ENCODE measurements at places on chromosomes 12 and 14.
A peak's percentile ranks its signal among the peaks of the same experiment; 100 is the strongest.

DNA sequence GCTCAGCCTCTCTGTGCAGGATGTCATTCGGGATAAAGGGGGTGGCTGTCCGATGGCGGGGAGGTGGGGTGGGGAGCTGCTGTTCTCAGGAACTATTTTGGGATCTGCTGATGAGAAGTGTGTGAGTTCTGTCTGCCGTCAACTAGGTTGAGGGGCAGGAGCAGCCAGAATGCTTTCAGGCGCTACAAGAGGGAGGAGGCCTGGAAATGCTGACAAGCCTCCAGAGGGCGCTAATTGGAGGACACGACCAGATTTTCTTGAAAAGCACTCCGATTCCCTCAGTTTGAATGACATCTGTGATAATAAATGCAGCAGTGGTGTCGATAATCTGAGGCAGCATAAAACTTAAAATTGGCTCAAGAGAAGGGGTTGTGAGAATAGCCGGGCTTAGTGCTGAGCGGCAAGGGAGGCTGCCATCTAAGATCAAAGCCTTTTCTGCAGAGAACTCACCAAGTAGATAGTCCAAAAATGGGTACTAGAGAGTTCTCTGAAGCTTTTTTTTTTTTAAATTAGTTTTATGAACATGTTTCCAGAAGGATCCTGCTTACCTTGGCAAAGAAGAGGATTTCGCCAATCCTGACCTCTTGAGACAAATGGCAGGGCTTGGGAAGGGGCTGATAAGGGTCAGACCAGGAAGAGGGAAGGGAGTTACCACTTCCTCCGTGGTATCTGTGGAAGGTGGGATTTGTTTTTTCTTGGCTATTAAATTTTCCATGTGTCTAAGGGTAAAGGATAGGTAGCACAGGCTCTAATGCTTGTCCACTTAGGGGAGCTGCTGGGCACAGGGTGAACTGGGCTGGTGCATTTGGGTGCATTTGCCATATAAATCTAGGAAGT lies 94.4 kb downstream of the CRACR2A start:
- no peak for DNase-seq

DNA sequence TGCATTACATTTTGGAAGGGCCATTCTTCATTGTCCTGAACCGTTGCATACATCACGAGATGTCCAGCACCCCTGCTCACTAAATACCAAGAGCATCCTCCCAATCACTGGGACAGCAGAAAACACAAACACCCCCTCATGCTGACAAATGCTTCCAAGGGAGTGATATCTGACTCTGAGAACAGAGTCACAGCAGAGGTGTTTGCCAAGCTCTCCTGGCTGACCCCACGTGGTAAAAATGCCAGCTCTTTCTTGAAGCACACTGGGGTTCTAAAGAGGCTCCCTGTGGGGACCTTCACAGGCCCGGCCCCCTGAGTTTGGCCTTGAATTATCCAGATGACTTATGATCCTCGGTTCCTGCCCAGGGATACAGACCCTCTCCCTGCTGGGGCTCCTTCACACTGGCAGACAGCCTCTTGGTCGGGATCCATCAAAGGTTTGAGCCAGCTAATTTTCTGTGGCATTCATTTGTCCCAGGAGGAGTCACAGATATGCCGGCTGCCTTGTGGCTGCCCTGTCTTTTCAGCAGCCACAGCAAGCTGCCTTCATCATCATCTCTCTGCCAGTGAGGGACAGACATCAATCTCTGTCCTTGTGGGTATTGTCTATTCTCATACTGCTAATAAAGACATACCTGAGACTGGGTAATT lies 43.1 kb upstream of the PSMC1 start:
- no peak for DNase-seq

DNA sequence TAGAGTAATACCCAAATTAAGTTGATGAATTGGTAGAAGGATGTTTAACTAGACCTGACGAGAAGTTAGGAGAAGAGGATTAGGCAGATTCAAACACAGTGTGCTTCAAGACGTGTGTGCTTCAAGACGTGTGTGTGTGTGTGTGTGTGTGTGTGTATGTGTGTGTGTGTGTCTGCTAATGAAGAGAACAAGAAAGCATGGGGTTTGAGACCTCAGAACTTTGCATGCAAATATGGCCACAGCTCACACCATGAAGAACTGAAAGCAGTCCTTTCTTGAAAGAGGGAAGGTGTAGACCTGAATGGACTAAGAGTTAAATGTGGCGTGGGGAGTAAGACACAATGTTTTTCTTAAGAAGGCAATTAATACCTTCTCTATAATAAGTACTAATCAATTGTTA lies 32.5 kb upstream of the SSPN start:
- no peak for DNase-seq

- peak; percentile 98 for DNase-seq
Measured at GRCh38 chr12:76720068-76720467, 43.8 kb upstream of the ZDHHC17 start.

DNA sequence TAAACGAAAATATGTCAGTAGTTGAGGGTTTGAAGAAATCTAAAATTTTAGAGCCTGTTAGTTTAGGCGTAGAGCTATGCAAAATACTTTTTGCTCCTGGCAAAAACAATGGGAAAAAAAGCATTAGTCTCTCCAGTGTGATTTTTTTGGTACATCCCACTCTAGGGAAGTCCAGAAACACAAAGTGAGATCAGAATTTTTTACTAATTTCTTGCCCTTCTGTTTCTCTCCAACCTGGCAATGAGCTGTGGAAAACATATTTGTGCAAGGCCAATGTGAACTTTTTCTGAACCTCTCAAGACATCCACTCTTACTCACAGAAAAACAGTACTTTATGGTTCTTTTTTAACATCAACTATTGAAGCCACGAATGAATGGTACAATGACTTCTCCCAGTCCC lies 56.9 kb upstream of the DCN start:
- DNase-seq, result no peak

DNA sequence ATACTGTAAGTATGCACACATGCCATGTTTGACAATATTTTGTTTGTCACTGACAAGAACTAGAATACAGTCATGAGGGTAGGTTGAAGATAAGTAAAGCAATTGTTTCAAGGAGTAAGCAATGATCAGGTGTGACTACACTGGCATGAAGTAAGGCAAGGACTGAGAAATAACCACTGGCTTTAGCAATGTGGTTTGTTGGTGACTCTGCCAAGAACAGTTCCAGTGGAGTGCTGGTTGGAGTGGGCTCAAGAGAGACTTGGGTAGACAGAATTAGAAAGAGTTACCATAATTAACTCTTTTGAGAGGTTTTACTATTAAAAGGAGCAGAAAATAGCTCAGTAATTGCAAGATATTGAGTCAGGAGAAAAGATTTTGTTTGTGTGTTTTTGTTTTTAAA lies 129.6 kb downstream of the GTF2A1 start:
- no peak for DNase-seq

- no peak for DNase-seq
Measured at GRCh38 chr14:100586153-100586402, 1.1 kb downstream of the BEGAIN start.

GRCh38 chr12:110379197-110379596 lies 24.3 kb downstream of the ANAPC7 start:
- no peak for DNase-seq

DNA sequence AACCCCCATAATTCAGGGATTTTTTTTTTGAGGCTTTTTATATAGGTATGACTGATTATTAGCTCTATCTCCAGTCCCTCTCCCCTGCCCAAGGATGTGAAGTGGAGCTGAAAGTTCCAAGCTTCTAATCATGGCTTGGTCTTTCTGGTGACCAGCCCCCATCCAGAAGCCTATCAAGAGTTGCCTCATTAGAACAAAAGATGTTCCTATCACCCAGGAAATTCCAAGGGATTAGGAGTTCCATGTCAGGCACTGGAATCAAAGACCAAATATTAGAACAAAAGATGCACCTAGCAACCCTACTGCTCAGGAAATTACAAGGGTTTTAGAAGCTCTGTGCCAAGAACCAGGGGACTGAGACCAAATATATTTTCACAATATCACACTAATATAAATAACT lies 29.9 kb downstream of the LRP6 start:
- no peak for DNase-seq

- DNase-seq, result no peak
Measured at GRCh38 chr12:53612978-53613377, 13.2 kb downstream of the ATF7 start.

DNA sequence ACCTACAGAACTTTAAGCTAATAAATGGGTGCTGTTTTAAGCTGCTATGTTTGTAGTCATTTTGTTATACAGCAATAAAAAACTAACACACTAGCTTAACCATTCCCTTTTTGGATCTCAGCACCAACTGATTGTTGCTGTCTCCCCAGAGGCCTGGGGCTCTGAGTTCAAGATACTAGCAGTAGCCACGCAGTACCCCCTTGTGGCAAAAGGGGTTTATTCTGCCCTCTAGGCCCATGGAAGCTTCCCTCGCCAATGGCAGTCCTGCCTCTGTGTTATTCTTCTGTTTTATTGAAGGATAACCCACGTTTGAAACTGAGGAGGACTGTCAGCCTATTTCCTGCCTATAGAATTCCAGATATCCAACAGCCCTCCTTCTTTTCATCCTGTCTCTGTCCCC lies 455.3 kb upstream of the ATP2B1 start:
- DNase-seq, result no peak

- DNase-seq, result no peak
Measured at GRCh38 chr12:76375939-76376338, 27.7 kb upstream of the BBS10 start.

- no peak for DNase-seq
Measured at GRCh38 chr12:21992823-21993222, 51.6 kb upstream of the ABCC9 start.

- DNase-seq, result no peak
Measured at GRCh38 chr12:105769486-105769885, 369.3 kb downstream of the NUAK1 start.

DNA sequence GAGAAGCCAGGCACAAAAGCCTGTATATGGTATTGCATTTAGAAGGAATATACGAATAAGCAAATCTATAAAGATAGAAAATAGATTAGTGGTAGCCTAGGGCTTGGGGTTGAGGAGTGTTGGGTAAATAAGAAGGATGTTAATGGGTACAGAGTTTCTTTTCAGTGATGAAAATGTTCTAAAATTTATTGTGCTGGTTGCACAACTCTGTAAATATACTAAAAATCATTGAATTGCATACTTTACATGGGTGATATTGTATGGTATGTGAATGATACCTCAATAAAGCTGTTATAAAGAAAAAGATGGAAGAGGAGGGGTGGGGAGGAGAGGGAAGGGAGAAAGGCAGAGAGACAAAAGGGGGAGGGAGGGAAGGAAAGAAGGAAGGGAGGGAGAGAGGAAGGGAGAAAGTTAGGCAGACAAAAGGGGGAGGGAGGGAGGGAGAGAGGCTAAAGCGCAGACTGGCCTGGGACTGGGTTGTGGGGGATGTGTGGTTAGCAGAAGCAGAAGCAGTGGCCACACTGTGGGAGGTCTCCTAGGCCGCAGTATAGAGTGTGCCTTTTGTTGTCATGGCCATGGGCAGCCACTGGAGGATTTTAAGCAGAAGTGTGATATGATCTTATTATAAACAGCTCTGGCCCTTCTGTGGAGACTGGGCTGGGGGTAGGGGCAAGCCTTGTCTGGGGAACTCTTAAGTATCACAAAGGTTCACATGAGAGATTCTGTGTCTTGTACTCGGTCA lies 73.6 kb upstream of the ELK3 start:
- DNase-seq, result no peak

GRCh38 chr14:31244626-31245025 lies 37.0 kb upstream of the HECTD1 start:
- DNase-seq, result no peak

DNA sequence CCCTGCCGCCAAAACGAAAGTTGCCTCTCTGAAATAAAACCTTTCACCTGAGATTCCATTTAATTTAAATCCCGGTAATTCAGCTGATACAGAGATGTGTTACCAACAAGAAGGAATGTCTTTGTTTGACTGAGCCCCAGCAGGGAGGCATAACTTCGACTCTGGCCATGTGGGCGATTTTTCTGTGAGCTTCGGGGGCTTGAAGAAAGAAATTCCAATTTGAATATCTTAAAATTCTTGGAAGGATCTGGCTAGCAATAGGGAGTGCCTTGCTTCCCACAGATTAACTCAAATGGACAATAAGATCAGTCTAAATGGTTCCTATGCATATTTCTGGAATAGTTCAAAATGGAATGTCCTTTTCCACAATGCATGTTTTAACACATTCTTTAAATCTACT lies 252.5 kb upstream of the TMPO start:
- no peak for DNase-seq

DNA sequence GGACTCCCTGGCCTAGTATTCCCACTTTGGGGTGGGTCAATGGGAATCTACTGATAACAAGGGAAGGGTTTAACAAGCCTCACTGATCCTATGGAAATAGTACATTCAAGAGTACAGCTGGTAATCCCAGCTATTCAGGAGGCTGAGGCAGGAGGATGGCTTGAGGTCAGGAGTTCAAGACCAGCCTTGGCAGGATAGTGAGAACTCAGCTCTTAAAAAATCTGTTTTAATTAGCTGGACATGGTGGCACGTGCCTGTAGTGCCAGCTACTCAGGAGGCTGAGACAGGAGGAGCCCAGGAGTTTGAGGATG lies 4.5 kb downstream of the POMT2 start:
- no peak for DNase-seq

DNA sequence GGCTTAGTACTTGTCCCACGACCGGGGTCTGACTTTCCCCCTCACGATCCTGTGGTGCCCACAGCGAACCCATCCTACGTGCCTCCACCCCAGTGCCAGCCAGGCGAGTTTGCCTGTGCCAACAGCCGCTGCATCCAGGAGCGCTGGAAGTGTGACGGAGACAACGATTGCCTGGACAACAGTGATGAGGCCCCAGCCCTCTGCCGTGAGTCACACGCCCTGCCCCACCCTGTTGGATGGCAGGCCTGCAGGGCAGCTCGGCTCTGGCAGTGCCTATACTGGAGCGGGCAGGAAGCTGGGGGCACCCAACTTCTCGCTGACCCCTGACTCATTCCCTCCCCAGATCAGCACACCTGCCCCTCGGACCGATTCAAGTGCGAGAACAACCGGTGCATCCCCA lies 18.3 kb upstream of the LRP1-AS start:
- DNase-seq, result no peak

DNA sequence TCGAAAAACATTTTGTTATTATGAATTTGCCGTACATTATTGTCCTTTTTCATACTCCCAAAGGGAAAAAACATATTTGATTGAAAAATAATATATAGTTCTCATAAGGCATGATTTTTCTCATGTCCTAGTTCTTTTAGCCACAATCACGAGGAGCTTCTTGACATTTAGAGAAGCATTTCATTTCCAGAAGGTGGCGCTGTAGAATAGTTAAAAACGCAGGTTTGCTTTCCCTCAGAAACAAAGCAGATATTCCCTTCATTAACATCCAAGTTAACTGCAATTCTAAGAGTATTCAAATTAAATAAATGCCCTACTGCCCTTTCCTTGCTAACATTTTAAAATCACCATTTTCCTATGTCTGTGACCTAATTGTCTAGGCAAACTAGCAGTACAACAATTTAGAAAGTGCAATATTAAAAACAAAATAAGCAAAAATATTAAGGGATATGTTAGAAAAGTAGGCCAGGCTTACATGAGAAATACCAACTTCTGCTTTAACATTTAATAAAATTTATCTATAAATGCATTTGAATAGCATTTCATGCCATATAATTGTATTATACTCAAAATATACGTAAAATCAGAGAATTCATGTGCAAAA lies 10.9 kb upstream of the PIK3C2G start:
- DNase-seq, result peak; percentile 30

GRCh38 chr12:45503899-45504298 lies 225.6 kb upstream of the ARID2 start:
- peak; percentile 22 for DNase-seq
